ENCODE measurements at places on chromosomes 6 and 20. TPM values are rescaled to one million over a fixed set of nuclear protein-coding genes. Genes with fewer than 3 reads are reported as not detected.

SLC35D3 gene
- not detected for polyA plus RNA-seq

ARFGEF3 gene
- 0.14 TPM for polyA plus RNA-seq

CNKSR3 gene
- 9.7 TPM for polyA plus RNA-seq

MYB gene
- 0.16 TPM for polyA plus RNA-seq

SPEF1 gene
- polyA plus RNA-seq: 0.07 TPM

MICA gene
- 81.1 TPM for polyA plus RNA-seq

LRRN4 gene
- polyA plus RNA-seq: not detected

PHACTR1 gene
- 0.43 TPM for polyA plus RNA-seq

ADAM33 gene
- polyA plus RNA-seq: 29.4 TPM

TCP11 gene
- 0.16 TPM for polyA plus RNA-seq

TCF21 gene
- polyA plus RNA-seq: 13.5 TPM

PNPLA1 gene
- 0.02 TPM for polyA plus RNA-seq

ZDHHC14 gene
- 2.3 TPM for polyA plus RNA-seq

SPATS1 gene
- polyA plus RNA-seq: not detected

HAO1 gene
- polyA plus RNA-seq: not detected

MLN gene
- not detected for polyA plus RNA-seq

LAMP5 gene
- 0.92 TPM for polyA plus RNA-seq

CHD6 gene
- polyA plus RNA-seq: 9.1 TPM

TBC1D32 gene
- polyA plus RNA-seq: 4.9 TPM
